Stimulated activated CD4-positive, alpha-beta T cell treated with anti-CD3 and anti-CD28 coated beads, TNF-alpha, amount 100 ng/mL, for 24 hours (primary cell): ENCODE measurements at places on chromosomes 16 and 17.

GRCh38 chr17:67132366-67132765, 88.0 kb downstream of the CACNG1 start:
- no peak for DNase-seq

DNA sequence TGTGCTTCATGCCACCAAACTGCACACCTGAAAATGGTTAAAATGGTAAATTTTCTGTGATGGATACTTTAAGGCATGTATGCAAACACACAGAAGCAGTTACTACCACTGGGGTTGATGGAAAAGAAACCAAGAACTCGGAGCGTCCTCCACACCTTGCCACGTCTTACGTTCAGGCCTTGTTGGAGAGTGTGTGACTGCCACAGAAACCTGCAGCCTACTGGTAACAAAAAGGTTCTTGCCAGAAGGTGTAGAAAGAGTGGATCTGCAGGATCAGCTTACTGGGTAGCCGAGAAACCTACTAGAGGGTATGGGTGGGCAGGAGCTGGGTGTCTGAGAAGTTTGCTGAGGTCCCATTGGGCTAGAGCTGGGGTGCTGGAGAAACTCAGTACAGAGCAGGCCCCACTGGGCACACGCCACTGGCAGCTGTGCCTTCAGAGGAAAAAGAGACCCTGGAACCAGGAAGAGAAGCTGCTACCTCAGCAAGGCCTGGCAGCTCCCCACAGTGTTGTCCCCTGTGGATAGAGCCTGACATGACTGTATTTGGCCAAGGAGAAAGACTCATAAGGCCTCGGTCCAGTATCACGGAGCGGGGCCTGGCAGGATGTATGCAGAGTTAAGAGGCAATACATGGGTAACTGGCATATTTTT, 204.6 kb downstream of the SEC14L1 start:
- DNase-seq, result no peak

DNA sequence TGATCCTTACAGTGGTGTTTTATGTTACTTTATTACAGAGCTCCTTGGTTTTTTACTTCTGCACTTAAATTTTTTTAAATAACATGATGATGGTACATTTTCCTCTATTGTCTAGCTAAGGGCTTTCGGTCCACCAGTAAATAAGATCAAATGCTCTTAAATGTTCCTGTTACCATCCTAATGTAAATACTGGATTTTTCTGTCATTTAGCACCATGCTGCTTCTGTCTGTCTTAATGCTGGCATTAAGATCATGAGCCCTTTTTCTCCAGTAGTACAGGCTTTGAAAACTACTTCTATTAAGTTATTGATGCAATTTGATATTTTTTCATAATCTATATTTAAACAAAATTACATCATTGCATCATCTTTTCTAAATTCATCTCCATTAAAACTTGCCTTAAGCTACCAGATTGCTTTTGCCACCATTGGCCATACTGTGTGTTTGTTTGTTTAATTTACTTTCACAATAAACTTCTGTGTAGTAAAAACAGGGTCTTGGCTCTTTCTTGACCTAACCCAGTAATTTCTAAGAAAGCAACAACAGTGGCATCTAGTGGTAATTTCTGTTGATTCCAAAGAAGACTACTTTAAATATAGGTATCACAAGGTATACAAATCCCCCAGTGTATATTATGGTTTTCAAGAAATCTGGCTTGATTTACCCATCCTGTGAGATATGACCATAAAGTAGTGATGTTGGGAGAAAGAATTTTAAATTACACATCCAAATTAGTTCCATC, 9.0 kb upstream of the PHAF1 start:
- DNase-seq, result no peak

- no peak for DNase-seq
These were observed 41.8 kb downstream of the CCDC182 start for GRCh38 chr17:57703273-57703672.

- no peak for DNase-seq
These were observed 122.0 kb downstream of the IRF8 start for GRCh38 chr16:86020971-86021370.
